Stimulated activated CD4-positive, alpha-beta T cell treated with anti-CD3 and anti-CD28 coated beads, Interleukin-2, amount 100 ng/mL, for 48 hours (primary cell): ENCODE measurements at places on chromosomes 5 and 9.
A peak's percentile ranks its signal among the peaks of the same experiment; 100 is the strongest.

DNA sequence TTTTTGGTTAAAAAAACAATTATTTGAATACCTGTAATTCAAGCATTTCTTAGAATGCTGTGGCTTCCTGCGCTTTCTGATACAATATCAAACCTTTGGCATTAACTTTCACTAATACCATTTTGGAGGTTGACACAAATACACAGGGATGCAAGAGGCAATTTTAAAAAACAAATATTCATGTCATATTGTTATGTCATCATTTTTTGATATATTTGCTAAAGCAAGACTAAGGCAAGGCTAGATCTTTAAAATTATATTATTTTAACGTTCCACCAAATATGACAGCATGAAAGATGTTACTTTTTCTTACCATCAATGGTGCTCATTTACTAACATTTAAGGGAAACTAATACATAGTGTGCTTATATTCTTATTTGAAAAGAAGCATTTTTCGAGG is 93.4 kb upstream of the FSD1L start:
- no peak for DNase-seq

- DNase-seq = no peak
Measured at GRCh38 chr5:145999208-145999607, 62.8 kb downstream of the SH3RF2 start.

- no peak for DNase-seq
Measured at GRCh38 chr9:85016384-85017006, 347.0 kb downstream of the NTRK2 start.

DNA sequence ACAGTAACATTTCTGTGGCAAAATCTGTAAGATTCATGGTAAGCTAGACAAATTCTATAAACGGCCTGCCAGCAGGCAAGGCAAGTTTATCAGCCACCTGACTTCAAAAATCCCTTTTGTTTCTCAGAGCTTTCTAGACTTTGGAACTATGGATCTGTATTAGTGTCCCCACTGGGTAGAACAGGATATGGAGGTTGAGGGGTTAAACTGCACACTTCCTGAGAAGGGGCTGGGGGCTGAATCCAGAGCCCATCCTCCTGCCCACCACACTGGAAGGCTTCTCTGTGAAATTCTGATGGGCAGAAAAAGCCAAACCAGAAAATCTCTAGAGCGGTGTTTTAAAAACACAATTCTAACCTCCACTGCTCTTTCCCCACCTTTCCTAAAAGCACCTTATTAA is 128.7 kb downstream of the ENTREP1 start:
- no peak for DNase-seq

GRCh38 chr5:78756858-78757257 is 108.3 kb upstream of the LHFPL2 start:
- DNase-seq = no peak

DNA sequence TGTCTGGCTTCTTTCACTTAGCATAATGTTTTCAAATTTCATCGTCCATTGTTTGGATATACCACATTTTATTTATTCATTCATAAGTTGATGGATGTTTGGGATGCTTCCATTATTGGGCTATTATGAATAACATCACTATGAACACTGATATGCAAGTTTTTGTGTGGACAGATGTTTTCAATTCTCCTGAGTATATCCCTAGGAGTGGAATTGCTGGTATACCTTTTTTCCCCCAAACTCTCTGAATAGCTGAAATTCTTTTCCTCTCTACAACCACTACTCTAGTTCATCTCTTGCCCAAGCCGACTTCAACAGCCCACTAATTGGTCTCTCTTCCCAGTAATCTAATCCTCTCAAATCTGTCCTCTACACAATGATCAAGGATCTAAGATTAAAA is 4.7 kb upstream of the ZFR start:
- DNase-seq = no peak

DNA sequence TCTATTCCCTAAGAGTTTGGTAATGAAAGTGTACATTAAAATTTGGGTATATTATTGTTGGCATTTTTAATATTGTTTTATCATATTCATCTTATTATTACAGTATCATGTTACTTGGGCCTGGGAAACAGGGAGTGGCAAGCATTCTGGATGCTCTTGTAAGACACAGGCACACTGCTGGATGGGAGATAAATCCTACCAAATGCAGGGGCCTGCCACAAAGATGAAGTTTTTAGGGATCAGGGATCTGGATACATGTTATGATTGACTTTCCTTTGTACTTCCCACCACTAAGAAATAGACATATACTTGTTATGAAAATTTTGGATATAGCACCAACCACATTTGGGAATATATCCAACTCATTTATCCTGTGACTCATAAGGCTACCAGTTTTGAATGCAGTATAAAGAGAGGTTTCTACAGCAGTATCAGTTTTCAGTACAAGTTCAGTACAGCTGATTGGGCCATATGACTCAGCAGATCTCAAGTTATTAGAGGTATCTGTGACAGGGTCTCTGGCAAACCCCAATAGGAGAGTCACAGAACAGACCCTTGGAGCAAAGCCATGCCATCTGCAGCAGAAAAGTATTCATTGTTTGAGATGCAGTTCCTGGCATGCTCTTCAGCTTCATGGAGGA is 360.1 kb downstream of the DMAC1 start:
- DNase-seq = no peak

- no peak for DNase-seq
Measured at GRCh38 chr5:125560476-125561225, 814.2 kb upstream of the ZNF608 start.

DNA sequence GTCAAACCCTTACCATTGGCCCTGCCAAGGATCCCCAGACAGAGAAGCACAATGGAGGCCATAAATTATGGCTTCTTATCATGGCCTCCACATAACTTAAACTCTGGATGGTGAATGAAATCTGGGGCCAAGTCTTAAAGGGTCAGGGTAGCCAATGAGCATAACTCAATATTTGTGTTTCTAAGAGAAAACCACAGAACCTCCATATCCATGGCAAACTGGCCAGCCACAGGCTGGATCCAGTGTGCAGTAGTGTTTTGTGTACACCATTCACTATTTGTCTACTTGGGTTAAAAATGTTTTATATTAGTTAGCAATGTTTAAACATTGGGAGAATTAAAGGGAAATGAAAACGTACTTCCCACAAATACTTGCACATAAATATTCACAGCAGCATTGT is 60.8 kb downstream of the CDO1 start:
- DNase-seq = no peak

DNA sequence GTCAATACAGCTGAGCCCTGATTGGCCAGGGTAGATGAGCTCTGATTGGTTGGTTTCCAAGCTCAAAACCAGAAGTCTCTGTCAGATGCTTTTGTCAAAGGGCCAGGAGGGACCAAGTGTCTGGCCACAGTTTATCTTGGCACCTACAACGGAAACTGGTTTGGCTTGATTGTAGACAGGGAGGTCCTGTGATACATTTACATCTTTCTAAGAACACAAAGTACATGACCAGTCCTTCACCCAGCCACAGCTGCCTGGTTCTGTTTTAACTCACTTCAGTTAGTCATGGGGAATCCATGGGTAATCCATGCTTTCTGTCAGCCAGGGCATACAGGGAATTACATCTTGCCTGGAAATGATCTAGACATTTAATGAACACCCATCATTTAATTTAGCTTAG is 171.2 kb downstream of the SLC12A2 start:
- DNase-seq = no peak

DNA sequence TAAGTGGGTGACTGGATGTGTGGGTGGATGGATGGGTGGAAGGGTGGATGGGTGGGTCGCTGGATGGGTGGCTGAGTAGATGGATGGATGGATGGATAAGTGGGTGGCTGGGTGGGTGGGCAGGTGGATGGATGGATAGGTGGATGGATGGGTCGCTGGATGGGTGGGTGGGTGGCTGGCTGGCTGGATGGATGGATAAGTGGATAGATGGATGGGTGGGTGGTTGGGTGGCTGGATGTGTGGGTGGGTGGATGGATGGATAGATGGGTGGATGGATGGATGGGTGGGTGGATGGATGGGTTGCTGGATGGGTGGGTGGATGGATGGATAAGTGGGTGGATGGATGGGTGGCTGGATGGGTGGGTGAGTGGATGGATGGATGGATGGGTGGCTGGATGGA is 27.3 kb upstream of the CEP72 start:
- no peak for DNase-seq

DNA sequence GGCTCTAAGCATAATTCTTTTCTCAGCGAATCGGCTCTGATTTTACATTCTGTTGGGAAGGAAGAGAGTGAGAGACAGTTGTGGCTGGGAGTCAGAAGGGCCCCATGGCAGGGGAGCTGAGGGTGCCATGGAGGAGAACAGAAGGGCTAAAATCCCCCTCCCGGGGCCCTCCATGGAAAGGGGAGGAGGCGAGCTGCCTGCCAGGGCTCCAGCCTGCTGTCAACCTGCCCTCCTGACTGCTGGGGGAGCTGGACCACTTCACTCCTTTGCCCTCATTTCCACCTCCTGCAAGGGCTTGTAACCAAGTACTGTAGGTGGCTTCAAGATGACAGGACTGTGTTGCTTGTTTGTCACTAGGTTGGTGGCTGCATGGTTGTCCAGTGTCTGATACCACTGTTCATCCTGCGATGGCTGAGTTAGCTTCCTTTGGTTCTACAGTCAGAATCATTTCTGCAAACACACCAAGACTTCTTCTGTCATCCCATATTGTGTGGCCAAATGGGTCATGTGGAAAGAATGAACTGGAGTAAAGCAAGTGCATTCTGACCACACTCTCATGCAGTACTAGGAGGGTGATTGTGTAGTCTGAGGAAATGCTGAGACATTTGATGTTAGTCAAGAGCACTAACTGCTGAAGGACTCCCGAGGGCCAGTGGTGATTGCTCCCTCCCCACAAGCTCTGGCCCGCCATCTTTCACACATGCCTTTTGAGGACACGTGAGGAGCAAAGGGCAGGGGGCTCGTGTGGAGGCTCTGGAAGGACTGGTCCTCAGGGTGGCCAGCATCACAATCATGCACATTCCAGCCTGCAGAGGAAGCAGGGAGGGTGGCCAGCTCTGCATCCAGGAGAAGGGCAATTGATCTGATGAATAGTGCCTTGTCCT is 307.2 kb downstream of the GADD45G start:
- no peak for DNase-seq

- no peak for DNase-seq
Measured at GRCh38 chr5:145204743-145205142, 630.4 kb downstream of the PRELID2 start.

- DNase-seq = no peak
Measured at GRCh38 chr5:22910523-22910922, 57.4 kb upstream of the CDH12 start.

GRCh38 chr9:35116898-35117551 is 1.4 kb upstream of the ATOSB start:
- peak; percentile 89 for DNase-seq

DNA sequence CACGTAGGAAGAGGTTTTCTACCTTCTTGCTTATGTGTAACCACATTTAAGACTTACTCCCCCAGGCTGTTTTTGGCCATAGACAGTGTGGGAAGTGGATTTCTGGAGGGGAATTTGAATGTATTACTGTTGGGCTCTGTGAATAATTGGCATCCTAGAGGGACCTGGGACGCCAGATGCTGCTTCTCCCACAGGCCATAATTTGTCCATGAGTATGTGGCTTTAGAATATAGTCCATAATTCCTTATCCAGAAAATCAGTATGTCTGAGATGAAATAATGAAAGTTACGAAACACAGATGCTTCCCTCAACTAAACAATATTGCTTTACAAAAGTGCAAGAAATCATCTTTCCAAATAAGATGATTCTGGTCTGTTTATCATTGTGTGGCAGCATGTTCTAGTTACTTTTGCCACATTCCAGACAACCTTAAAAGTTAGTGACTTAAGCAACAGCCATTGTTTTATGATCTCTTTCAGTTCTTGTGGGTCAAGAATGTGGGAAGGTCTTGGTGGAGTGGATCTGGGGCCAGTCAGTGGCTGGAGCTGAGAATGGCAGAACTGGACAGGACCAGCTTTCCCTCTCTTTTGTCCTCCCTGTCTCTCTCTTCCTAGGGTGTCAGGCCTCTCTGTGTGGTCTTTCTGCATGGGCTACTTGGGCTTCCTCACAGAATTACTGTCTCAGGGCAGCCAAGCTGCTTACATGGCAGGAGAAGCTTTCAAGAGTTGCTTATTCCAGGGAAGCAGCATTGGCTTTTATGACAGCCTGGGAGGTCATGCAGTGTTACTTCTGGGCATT is 79.4 kb downstream of the FBXL7 start:
- no peak for DNase-seq

DNA sequence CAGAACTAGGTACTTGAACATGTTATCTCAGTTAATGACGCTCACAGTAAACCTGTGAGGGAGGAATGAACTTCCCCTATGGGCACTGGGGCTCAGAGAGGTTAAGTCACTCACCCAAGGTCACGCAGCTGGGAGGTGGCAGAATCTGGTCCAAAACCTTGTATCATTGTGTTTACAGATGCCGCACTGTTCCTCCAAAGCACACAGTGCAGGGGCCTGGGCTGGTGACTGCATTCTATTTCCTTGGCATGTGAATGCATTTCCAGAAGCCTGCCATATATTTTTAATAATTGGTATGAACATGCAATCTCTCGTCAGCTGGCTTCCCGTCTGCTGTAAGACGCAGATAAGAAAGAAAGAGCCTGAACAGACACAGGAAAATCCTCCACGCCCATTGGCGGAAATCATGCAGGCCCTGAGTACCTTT is 77.0 kb upstream of the TBC1D2 start:
- no peak for DNase-seq

DNA sequence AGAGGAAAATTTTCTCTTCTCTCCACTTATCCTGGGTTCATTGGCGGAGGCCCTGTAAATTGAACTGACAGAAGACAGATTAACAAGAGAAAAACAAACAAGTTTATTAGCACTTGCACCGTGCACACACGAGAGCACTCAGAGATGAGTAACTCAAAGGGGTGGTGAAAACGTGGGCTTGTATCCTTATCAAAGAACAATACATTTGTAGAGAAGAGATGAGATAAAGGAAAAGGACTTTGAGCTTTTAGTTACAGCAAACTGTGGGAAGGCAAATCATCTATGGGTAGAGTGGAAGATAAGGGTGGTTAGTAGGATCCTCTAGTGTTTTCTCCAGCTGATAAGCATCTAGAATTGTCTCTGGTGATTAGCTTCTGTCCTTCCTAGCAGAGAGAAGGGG is 44.4 kb upstream of the ROR2 start:
- DNase-seq = no peak

- no peak for DNase-seq
Measured at GRCh38 chr5:142239394-142240159, 85.2 kb downstream of the SPRY4 start.

DNA sequence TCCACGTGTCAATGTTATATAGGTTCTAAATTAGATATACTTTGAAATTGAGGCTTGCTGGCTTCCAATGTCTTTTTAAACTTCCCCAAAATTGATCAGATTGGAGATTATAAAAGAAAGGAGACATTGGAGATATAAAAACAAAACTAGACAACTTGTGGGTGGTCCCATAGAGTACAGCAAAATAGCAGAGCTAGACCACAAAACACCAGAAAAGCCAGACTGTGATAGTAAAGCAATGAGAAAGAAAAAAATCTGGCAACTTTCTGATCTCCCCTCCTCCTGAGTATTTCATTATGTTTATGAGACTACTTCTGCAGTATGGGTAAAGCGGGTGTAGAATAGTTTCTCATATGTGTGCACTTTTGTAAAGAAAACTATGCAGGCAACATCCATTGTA is 713.8 kb upstream of the MEF2C start:
- DNase-seq = no peak

GRCh38 chr5:110957934-110958333 is 113.6 kb upstream of the TSLP start:
- DNase-seq = no peak

- no peak for DNase-seq
Measured at GRCh38 chr5:161889971-161890370, 42.1 kb downstream of the GABRA1 start.
